Left ventricle myocardium inferior (tissue), 1 donor: ENCODE measurements at places on chromosomes 5 and 9. TPM values are rescaled to one million over a fixed set of nuclear protein-coding genes. Genes with fewer than 3 reads are reported as not detected.

The ROR2 gene
- total RNA-seq = 0.74 TPM

DNA sequence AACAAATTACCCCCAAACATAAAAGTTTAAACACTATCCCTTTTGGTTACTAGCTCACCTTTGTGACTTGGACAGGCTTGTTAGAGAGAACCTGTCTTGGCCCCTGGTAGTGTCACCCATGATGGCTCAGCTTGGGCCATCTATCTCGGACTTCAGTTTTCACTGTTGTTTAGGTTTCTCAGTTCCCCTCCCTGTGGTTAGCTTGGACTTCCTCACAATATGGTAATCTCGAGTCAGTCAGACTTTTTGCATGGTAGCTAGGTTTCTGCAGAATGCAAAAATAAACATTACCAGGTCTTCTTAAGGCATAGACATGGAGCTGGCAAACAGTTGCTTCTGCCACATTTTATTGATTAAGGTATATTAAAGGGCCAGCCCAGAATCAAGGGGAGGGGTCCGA, 324.3 kb upstream of the RORB start:
- DNase-seq = no peak

GRCh38 chr5:103041071-103041676, 78.8 kb downstream of the GIN1 start:
- no peak for DNase-seq

The PTPRD gene
- 15.6 TPM for total RNA-seq

- no peak for DNase-seq
Observed at GRCh38 chr5:77175231-77175630, 35.2 kb upstream of the PDE8B start.

The MTAP gene
- total RNA-seq = 25.3 TPM

GRCh38 chr9:134065612-134066419, 2.0 kb downstream of the BRD3 start:
- DNase-seq = no peak

DNA sequence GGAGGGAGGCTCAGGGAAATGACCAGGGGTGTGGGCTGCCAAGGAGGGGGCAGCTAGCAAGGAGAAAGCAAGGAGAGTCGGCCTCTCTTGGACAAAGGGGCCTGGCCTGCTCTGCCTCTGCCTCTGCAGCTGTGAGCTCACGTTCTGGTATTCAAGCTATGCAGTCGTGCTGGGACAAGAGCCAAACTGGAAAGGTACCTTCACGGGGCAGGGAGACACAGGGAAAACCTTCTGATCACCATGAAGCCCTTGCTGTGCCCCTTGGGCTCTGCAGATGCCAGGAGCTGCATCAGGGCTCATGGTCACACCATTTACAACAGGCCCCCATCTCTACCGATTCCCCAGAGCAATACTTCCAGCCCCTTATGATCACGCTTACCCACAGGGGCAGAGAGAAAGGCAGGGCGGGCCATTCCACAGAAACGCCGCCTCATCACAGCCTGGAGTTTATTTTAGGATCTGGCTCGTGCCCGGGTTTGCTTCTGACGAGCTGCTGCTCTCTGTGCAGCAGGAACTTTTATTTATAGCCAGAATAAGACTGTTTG, 63.2 kb downstream of the PRRT1B start:
- peak; percentile 69 for DNase-seq

GRCh38 chr9:68547417-68547816, 6.7 kb upstream of the TMEM252 start:
- DNase-seq = no peak

The LRRC14B gene
- total RNA-seq = 93.4 TPM

DNA sequence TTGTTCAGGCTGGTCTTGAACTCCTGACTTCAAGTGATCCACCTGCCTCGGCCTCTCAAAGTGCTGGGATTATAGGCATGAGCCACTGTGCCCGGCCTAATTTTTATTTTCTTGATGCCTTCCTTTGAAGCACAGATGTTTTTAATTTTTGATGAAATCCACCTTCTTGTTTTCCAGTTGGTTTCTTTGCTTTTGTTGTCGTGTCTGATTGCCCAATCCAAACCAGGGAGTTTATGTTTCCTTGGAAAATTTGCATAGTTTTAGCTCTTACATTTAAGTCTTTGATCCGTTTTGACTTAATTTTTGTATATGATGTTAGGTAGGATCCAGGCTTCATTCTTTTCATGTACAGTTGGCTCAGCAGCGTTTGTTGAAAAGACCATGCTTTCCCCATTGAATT, 15.2 kb downstream of the EHMT1 start:
- DNase-seq = no peak

DNA sequence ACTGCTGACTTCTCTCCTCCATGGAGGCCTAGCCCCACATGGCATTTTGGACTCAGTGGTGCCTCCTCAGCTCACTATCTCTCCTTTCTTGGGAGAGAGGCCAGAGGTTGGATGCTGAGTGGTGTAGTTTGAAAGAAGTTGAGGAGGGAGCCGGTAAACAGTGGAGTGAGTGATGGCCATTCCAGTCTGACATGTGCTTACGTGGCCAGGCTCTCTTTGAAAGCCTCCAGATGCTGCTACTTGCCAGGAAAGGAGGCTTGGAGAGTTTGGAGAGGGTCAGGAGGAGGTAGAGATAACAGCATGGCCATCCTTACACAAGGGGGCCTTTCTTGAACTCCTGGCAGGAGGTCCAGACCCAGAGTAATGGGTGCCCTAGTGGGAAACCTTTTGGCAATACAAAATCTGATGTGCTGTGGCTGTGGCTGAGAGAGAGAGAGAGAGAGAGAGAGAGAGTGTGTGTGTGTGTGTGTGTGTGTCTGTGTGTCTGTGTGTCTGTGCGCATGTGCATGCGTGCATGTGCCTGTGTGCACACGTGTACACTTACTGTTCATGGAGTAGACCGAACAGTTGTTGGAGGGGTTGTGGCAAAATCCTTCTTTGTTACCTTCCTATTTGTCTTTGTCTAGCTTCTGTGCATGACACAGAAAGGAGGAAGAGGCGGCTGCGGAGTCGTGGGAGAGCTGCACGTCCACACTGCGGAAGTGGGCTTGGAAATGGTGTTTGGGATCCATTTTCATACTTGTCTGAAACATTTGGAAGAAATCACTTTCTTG, 37.8 kb downstream of the RALGPS1 start:
- DNase-seq = no peak

- no peak for DNase-seq
Observed at GRCh38 chr5:98333921-98334320, 439.5 kb upstream of the RGMB start.

The ELAVL2 gene
- 0.08 TPM for total RNA-seq

GRCh38 chr9:130433168-130433946, 11.4 kb upstream of the ASS1 start:
- DNase-seq = peak; percentile 44

The CPEB4 gene
- total RNA-seq = 136 TPM

GRCh38 chr5:140468188-140468587, 66.6 kb downstream of the ANKHD1 start:
- DNase-seq = no peak

- DNase-seq = no peak
Observed at GRCh38 chr5:143772621-143773020, 39.3 kb upstream of the HMHB1 start.

The SPINK7 gene
- not detected for total RNA-seq

- no peak for DNase-seq
Observed at GRCh38 chr5:177994063-177994462, 2.0 kb downstream of the PROP1 start.

The AHRR gene
- total RNA-seq = 1.4 TPM

DNA sequence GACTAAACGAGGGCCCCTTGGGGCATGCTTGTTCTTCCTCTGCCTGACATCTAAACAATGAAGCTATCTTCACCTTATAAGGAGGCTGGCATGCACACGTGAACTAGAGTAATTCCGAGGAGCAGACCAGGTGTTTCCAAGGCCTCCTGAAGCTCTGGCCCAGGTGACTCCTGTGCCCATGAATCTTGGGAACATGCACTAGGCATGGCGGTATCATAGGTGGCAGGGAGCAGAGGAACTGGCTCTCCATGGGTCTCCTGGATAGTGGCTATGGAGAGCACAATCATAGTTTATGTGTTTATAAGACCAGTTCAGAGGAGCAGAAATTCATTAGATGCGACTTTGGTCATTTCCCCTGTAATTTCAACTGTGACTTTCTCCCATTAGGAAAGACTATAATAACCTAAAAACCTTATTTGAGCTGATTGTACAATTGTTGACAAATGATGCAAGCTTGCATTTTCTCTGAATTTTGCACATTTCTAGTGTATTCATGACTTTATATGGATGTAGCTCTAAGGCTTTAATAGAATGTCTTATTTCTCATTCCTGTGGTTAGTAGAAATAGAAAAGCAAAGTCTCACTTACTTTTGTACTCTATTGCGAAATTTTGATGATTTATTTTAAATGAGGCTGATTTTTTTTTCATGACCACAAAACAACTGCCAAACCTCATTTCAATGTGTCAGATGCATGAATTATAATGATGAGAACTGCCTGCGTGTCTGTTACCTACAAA, 135.3 kb upstream of the RPS23 start:
- DNase-seq = no peak

DNA sequence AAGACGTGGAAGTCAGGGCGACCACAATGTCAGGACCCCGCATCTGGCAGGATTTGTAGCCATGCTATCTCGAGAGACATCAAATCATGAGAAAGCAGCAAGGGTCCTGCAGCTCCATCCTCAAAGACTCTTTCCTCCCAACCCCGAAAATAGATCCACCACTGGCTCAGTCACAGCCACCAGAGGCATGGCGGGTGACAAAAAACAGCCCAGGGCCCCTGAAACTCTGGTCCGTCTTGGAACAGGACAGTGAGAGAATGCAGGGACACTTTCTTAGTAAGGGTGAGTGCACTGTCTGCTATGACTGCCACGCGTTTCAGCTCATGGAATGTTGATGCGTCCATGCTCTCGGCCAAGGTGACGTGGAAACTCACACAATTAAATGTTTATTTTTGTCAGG, 220.9 kb downstream of the IRX2 start:
- DNase-seq = no peak

DNA sequence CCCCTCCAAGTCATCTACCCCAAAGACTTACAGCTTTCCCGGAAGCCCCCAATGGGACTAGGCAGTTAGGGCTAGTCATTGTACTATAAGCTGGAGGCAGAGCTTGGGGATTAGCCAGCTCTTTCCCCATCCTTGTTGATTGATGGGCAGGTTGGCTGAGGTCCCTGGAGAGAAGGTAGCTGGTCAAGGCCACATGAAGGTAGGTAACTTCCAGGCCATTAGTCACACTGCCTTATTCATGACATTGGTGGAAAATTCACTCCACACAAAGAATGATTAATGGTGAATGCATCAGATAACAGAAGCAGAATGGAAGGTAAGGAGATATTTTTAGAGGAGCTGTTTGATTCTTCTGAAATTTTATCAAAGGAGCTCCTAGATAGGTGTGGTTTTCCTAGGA, 49.5 kb upstream of the TGFBR1 start:
- no peak for DNase-seq

DNA sequence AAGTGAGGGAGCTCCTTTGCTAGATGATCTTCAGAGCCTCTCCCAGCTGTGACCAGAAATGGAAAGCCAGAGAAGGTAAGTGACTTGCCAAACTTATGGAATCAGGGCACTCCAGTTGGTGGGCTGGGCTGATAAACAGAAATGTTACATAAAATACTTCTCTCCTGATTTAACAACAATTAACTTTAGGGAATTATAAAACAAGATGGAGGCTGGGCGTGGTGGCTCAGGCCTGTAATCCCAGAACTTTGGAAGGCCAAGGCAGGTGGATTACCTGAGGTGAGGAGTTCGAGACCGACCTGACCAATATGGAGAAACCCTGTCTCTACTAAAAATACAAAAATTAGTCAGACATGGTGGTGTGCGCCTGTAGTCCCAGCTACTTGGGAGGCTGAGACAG, 899 bp upstream of the MED10 start:
- DNase-seq = no peak

The LPAR1 gene
- 12.4 TPM for total RNA-seq

The ENG gene
- 139 TPM for total RNA-seq

DNA sequence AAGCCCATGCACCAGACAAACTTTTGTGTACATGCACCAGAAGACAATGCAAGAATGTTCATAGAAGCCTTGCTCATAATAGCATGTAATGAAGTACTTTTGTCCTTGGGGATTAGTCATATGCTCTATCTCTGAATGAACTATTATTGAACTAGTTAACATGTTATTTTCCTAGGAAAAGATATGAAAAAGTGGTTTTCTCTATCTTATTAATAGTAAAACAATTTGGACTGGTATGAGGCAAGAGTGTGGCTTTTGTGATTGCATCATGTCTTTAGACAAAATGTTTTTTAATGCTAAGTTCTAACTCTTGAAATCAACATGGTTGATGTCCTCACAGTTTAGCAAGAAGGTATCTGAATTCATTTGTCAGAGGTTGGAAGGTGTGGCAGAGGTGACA, 55.7 kb upstream of the SPDL1 start:
- DNase-seq = no peak

DNA sequence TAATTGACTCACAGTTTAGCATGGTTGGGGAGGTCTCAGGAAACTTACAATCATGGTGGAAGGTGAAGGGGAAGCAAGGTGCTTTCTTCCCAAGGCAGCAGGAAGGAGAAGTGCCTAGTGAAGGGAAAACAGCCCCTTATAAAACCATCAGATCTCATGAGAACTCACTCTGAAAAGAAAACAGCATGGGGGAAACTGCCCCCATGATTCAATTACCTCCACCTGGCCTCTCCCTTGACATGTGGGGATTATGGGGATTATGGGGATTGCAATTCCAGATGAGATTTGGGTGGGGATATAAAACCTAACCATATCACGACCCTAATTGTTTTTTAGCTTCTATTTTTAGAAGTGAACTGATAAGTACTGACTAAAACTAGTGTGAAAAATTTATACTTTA, 1377.5 kb upstream of the DMAC1 start:
- DNase-seq = no peak

DNA sequence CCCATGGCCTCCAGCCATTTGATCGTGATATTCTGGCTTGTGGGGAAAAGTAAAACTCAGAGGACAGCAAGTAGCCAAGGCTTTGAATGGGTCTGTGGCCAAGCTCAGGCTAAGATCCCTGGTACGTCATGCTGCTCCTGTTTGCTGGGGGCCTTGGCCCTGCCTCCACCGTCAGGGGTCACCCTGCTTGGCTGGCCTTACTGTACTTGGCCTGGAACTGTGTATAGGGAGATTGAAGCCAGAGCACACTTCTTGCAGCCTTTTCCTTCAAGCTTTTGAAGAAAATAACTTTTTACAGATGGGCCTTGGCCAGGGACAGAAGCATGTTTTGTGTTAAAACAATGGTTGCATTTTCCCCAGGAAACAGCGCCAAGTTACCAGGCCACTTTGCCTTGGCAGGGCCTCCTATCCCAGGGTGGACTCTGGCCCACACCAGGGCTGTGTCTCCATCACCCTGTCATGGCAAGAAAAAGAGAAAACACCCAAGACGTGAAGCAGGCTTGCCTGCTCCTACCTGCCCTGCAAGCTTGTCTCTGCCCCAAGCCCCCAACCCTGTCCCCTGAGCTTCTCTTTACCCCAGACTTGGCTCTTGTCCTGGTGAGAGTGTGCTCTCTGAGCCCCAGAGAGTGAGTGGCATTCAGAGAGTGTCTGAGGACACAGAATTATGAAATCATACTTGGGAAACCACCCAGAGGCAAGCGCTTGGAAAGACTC, 286.9 kb downstream of the GADD45G start:
- DNase-seq = peak; percentile 61

The TCF7 gene
- total RNA-seq = 3.0 TPM

The HRCT1 gene
- total RNA-seq = 6.2 TPM

- no peak for DNase-seq
Observed at GRCh38 chr5:59813761-59814536, 79.6 kb downstream of the PDE4D start.

- no peak for DNase-seq
Observed at GRCh38 chr5:149938791-149939358, 5.7 kb downstream of the PDE6A start.

The CLTA gene
- 60.4 TPM for total RNA-seq

The TEK gene
- total RNA-seq = 21.7 TPM

- DNase-seq = no peak
Observed at GRCh38 chr9:90909747-90910283, 108.2 kb downstream of the SYK start.
